ENCODE measurements at places on chromosomes 12 and 14.

DNA sequence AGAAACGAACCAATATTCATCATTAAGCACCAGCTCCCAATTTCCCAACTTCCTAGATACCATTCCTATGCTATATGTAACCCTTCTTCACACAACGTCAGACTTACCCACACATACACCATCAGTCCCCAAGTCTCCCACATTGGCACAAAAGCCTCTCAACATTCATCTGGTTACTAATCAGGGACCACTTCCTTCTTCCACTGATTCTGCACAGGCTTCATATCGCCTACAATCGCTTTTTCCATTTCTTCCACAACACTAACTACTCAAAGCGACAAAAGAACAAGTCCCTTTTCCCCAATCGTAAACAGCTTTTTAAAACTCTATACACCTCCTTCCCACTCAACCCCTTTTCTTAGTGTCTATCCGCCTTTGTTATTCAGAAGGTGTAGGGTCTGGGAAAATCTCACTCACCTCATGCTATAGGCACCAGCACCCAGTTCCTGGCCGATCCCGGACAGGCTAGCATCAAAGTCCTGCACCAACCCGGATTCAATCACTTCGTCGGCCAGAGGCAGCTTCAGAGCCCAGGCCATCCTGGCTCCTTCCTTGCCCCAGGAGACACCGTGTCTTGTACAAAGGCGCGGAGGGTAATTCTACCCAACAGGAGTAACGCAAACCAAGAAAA lies 936 bp downstream of the TFCP2 start:
- no peak for DNase-seq

DNA sequence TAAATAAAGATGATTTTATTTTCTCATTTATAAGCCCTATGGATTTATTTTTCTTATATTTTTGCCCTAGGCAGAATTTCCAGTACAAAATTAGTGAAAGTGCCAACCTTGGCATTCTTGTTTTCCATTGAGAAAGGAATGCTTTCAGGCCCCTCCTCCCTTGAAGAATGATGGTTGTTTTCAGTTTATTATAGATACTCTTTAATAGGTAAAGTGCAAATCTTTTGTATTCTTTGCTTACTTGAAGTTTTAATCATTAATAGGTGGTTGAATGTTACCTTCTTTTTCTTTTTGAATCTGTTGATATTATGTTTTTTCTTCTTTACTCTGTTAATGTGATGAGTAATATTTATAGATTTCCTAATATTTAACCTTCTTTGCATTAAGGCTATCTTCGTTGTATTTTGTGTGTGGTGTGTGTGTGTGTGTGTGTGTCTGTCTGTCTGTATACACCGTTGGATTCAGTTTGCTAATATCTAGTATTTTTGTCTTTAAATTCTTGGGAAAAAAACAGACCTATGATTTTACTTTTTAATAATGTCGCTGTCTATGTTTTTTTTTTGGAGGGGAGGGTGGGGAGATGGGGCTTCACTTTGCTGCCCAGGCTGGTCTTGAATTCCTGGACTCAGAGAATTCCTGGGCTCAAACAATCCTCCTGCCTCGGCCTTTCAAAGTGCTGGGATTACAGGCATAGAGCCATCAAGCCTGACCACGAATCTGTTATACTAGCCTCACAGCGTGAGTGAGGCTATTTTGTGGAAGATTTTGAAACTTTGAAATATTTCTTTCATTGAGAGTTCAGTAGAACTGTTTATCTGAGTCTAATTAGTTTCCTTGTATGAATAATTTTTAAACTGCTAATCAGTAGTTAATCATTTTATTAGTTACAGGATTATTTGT lies 13.5 kb downstream of the SRGAP1 start:
- DNase-seq: no peak

- no peak for DNase-seq
These were observed 218.9 kb downstream of the MED13L start for GRCh38 chr12:116058574-116058973.

GRCh38 chr12:128055567-128055966 lies 211.4 kb upstream of the TMEM132C start:
- DNase-seq: no peak

GRCh38 chr12:98352218-98352811 lies 163.1 kb upstream of the TMPO start:
- DNase-seq: no peak

- DNase-seq: no peak
These were observed 272.8 kb upstream of the GARIN2 start for GRCh38 chr14:66916421-66916820.

DNA sequence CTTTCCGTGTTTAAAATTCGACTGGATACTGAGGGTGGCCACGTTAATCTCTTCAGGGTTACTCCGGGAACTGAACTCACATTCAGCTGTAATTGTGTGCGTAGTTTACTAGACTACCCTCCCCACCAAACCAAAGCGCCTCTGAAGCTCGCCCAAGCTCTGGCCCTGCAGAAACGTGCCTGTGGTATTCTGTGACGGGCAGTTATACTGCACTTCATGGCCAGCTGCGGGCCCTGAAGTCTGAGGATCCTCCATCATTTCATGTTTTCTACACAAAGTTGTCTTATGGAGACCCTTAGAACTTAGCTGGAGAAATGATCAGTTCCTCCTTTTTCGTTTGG lies 688 bp downstream of the ZNF26 start:
- DNase-seq: no peak

Measured in stimulated activated CD8-positive, alpha-beta memory T cell treated with anti-CD3 and anti-CD28 coated beads, Interleukin-7, amount 100 ng/mL, for 4 hours (primary cell).